T1000 (cell line): ENCODE measurements at places on chromosomes 6 and 20.

GRCh38 chr6:121664158-121664557 is 228.7 kb downstream of the GJA1 start:
- DNase-seq = no peak

- no peak for DNase-seq
Observed at GRCh38 chr6:35486005-35486925, 10.6 kb downstream of the TEAD3 start.

GRCh38 chr6:88141561-88142296 is 24.4 kb downstream of the CNR1 start:
- no peak for DNase-seq

DNA sequence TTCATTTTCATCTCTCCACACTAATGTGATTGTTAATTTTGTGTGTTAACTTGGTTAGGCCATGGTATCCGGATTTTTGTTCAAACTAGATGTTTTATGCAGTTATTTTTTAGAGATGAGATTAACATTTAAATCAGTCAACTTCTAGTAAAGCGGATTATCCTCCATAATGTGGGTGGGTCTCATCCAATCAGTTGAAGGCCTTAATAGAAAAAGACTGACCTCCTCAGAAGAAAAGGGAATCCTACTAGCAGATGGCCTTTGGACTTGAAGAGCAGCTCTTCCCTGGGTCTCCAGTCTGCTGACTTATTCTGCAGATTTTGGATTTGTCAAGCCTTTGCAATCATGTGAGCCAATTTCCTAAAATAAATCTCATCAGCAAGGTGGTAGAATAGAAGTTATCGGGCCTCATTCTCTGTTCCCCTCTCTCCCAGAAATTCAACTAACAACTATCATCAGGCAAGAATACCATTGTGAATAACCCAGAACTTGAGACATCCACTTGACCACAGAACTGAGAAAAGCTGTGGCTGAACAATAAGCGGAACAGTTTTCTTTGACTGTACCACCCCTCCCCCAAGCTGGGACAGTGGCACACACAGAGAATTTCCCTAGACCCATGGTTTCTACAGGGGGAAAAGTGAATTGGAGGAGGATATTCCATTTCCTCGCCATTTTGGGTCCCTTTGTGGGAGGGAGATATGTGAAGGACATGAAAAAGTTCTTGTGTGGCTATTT is 323.0 kb downstream of the UTRN start:
- no peak for DNase-seq

DNA sequence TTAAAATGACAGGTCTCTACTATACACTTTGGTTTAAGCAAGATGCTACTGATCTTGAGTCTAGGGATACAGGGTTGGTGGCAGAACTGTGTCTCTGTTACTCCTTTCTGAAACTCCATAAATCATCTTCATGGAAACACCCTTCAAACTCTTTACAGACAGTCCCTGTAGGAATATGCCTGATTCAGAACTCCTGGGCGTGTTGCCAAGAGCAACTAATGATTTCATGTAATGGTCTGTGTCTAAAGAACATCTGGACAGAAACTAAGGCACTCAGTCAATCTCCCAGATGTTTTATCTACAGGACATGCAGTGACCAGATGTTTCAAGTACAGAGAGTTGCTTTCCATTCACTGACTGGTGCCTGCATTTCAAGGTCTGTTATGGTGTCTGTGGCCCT is 464.4 kb upstream of the CHD6 start:
- no peak for DNase-seq
